ENCODE measurements at places on chromosomes 1 and 21. TPM values are rescaled to one million over a fixed set of nuclear protein-coding genes. Genes with fewer than 3 reads are reported as not detected.

Gene ZNF593OS
- not detected for polyA plus RNA-seq

Gene NBPF6
- not detected for polyA plus RNA-seq

- no peak for DNase-seq
Observed at GRCh38 chr1:32104127-32104526, 3.7 kb upstream of the KPNA6 start.

DNA sequence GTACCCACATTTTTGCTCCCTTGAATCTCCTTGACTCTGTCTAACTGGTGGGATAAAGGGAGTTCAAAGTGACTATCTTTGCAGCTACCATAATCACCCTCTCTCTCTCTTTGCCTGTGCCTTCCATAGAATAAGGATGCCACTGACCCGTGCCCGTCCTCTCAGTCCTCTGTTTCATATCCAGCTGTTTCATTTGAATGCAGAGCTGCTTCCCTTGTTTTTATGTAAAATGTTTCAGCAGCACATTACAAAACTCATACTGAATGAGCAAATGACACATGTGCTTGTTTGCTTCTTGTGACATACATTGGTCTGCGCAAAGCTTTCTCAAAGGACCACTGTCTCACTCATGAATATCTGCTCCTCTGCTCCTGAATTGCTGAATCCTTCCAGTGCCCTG, 38.4 kb downstream of the CDC42 start:
- no peak for DNase-seq

Gene DNAH14
- 3.6 TPM for polyA plus RNA-seq

Gene ZBTB18
- 10.0 TPM for polyA plus RNA-seq

GRCh38 chr1:24720152-24720551, 25.1 kb upstream of the CLIC4 start:
- DNase-seq: peak; percentile 85

GRCh38 chr1:37602750-37603694, 7.3 kb upstream of the GNL2 start:
- peak; percentile 16 for DNase-seq

Gene BEND5
- 1.2 TPM for polyA plus RNA-seq

Gene BCL2L15
- polyA plus RNA-seq: 0.15 TPM

- DNase-seq: no peak
Observed at GRCh38 chr1:99003581-99004253, 944 bp downstream of the PLPPR5 start.

- DNase-seq: peak; percentile 61
Observed at GRCh38 chr1:45721207-45721606, 29.2 kb downstream of the IPP start.

Gene ADCY10
- 0.03 TPM for polyA plus RNA-seq

DNA sequence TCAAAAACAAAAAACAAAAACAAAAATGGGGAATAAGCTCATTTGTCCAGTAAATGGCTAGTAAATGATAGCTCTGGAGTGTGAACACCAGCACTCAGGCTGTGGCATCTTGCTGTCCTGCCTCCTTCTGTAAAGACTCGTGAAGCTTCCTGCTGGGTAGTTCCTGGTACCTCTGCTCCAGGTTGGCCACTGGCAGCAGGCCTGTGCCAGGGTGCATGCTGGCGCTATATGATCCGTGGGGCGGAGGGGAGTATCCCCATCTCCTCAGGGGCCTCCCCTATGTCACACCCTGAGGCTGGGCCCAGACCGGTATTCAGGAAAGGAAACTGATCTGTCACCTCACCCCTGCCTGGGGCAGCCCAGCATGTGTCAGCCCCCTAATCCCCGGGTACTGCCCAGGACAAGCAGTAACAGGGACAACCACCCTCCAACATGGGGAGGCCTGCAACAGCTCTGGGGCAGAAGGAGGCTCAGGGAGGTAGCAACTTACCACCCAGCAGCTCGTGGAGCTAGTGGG, 14.1 kb downstream of the ALPL start:
- no peak for DNase-seq

- no peak for DNase-seq
Observed at GRCh38 chr1:71074681-71075080, 6.2 kb downstream of the ZRANB2 start.

- DNase-seq: no peak
Observed at GRCh38 chr1:101081496-101082488, 56.2 kb upstream of the DPH5 start.

GRCh38 chr1:59492500-59492899, 195.6 kb downstream of the FGGY start:
- no peak for DNase-seq

Gene MR1
- polyA plus RNA-seq: 5.0 TPM

DNA sequence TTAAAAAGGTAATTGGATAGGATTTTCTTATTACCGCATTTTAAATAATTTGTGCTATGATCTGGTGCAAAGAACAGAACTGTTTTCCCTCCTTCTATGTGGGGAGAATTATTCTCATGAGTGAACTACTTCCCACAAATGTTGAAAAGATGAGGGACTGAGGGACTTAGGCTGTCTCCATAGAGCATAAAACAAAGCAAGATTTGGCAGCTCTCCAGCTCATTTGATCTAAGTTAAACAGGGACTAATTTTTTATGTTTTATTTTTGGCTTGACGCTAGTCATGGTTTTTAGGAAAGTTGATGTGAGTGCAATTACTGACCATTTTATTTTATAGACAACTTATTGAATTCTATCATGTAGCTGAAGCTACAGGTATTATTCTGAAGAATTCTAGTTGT, 362.3 kb downstream of the HLX start:
- no peak for DNase-seq

GRCh38 chr1:247824023-247824422, at the start of gene OR14A16:
Gene OR14A16 (minus strand): TSS chr1:247824119. CDS start chr1:247815729, 8,390 bp downstream.
- no peak for DNase-seq

Gene FNDC5
- polyA plus RNA-seq: 1.5 TPM

DNA sequence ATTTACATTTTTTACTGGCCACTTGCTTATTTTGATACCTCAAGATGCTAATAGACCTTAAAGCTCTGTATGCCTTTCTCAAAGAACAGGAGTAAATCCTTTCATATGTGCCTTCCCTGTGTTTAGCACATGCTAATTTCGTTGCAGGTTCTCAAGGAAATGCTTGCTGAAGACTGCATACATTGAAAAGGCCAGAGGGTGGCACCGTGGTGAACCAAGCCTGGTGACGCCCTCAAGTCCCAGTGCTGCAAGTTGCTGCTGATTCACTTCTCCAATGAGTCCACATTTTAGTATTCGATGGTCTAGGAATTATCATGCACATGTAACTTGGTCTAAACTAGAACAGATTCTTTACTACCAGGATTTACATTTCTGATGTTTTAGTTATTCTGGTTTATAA, 94.1 kb downstream of the CLDN17 start:
- DNase-seq: no peak

Gene CD53
- polyA plus RNA-seq: not detected

GRCh38 chr1:38940339-38941047, 1.1 kb downstream of the RHBDL2 start:
- DNase-seq: no peak

GRCh38 chr1:41696381-41696780, 211.9 kb upstream of the EDN2 start:
- DNase-seq: no peak

Gene NPPB
- 0.24 TPM for polyA plus RNA-seq

Gene PTTG1IP
- polyA plus RNA-seq: 167 TPM

DNA sequence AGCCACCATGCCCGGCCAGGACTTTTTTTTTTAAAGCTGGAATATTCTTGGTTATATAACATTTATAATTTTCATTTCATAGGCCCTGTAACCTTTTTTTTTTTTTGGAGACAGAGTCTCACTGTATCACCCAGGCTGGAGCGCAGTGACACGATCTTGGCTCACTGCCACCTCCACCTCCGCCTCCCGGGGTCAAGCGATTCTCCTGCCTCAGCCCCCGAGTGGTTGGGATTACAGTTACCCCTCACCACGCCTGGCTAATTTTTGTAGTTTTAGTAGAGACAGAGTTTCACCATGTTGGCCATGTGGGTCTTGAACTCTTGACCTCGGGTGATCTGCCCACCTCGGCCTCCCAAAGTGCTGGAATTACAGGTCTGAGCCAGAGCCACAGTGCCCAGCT, 12.6 kb downstream of the ZYG11B start:
- DNase-seq: no peak

- no peak for DNase-seq
Observed at GRCh38 chr1:116110567-116111523, at the start of gene MAB21L3. Gene MAB21L3 (plus strand): TSS chr1:116111399. CDS start chr1:116112616, 1,217 bp downstream.

Gene RNF223
- polyA plus RNA-seq: not detected

DNA sequence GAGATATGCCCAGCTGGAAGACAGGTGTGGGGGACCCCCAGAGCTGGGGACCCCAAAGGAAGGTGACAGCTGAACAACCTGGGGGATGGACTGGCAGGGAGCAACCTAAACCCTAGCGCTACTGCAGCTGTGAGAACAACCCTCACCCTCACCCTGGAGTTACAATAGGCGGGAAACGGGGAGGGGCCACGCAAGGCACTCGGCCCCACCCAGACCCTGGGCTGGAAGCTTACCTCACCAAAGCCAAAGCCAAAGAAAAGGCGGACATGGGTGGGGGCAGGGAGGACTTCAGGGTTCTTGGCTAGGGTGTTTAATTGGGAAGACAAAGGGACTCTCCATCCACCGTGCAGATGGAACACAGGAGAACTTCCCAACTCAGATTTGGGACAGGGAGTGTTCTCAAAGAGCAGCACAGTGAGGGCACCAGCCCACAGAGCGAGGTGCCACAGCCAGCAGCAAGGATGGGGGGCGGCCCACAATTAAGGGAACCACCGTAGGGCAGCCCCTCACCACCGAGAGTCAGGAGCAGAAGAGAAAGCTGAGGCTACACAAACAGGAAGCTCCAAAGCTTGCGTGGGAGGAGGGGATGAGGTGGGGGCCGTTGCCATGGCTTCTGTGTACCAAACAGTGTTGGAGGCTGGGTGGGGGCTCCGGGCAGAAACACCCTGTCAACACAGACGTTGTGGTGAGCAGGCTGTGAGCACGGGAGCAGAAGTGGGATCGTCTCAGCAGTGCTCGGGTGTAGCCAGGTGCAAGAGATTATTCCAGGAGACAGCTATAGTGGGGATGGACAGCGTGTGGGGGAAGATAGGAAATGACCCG, 1.9 kb downstream of the TAGLN2 start:
- peak; percentile 83 for DNase-seq

DNA sequence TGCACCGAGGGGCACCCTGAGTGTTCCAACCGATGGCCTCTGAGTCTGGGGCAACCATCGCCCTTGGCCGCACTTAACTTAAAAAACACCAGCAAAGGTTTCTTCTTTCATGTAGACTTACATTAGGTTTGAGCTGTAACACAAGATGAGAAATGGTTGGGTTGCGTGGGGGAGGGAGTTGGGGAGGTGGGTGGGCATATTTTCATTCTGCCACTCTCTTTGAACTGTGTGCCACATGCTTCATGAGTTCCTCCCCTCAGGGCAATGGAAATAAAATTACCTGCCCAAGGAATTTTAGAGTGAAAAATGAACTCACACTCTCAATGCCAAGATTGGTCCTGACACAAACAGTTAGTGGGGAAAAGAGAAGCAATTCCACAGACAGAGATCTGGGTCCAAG, 430.1 kb upstream of the USP24 start:
- no peak for DNase-seq

Gene USH2A
- polyA plus RNA-seq: 0.02 TPM

DNA sequence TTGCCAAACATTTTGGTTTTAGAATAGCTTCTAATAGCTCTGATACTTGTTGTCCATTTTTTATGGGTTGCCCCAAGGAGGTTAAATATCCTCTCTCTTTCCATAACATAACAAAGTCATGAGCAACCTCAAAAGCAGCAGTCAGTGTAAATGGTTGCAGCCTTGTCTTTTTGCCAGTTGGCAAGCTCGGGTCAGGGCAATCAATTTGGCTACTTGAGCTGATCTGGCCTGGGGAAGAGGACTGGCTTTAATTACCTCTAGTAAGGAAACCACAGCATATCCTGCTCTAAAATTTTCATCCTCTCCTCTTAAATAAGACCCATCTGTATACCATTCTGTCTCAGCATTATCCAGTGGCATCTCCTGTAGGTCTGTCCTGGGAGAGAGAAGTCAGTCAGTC, 21.2 kb upstream of the FMO4 start:
- DNase-seq: peak; percentile 2

- DNase-seq: peak; percentile 36
Observed at GRCh38 chr1:248884632-248885295, 21.3 kb upstream of the PGBD2 start.

DNA sequence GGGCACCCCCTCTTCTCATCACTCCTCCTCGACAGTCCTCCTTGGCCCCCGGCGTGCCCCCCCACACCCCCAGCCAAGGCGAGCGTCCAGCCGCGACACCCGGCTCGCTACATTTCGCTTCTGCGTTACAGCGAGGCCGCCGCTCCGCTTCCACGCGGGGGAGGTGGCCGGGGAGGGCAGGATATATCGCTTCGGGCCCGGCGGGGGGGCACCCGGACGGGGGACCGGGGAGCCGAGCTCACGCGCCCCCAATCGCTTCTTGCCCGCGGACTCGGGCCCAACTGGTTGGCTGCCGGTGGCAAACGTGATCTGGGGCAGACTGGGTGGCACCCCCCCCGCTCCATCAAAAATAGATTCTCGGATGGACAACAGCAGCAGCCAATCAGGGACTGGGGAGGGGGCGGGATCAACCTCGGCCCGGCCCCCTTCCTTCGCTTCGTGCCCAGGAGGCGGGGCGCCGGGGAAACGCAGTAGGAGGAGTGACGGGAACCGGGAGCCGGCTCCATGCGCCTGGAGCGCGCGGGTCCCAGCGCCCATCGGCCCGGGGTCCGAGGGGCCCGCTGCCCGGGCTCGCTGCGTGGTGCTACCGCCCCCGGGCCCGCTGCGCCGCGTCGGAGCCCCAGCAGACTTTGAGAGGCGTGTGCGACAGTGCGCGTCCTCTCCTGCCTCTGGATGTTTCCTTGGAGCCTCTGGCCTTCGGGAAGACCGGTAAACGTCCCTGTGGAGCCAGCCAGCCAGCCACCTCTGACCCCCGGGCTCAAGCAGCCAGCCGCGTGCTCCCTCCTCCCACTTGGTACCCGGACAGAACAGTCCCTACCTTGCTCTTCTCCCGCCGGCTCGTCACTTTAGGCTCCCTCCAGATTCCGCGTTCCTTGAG, at the start of gene SLC41A1:
Gene SLC41A1 (minus strand): TSS at position 321 of the 877 bp plus-strand sequence. CDS start 2,757 bp downstream, outside the sequence.
- DNase-seq: peak; percentile 85

- peak; percentile 97 for DNase-seq
Observed at GRCh38 chr1:209808059-209808581, 2.2 kb upstream of the IRF6 start.

Gene CD1E
- not detected for polyA plus RNA-seq

Gene CFHR2
- not detected for polyA plus RNA-seq
